Renal cortical epithelial cell (primary cell): ENCODE measurements at places on chromosomes 7 and 10. TPM values are rescaled to one million over a fixed set of nuclear protein-coding genes. Genes with fewer than 3 reads are reported as not detected.

GRCh38 chr7:118734541-118734940, 510.0 kb downstream of the ANKRD7 start:
- DNase-seq, result no peak

DNA sequence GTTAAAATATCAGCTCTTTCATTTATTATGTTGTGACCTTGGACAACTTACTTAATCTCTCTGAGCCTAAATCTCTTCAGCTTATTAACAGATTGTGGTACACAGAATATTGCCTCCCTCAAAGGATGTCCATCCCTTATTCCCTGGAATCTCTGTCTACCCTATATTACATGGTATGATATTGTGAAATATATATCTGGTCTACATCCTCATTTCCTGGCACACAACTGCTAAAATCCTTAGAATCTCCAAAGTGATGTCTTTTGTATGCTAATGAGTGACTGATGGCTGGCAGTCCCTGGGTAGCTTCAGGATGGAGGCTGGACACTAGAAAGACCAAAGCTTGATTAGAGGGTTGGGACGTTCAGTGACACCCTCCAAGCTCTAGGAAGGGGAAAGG, 25.8 kb downstream of the ZNF438 start:
- DNase-seq, result no peak

DNA sequence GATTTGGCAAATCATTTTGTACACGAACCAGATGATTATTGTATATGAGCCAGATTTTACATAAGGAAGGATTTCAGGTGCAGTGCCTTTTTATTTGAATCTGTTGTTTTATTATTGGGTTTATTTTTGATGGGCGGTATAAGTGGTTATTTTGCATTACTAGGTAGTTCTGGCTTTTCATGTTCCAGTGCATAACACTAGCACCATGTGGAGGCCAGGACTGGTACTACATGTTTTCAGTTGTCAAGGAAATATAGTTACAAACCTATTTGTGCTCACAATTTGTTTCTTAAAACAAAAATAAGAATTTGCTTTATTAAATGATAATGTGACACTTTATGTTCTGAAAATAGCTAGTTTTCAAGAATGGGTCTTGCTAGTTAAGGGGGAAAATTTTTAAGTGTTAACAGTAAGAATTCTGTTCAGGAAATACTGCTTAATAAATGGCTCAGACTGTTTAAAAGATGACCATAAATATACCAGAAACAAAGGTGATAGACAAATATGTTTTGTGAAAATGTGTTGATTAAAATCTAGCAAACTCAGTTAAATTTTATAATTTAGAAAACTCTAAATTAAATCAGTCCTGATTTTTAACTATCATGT, 7.1 kb upstream of the SEMA3E start:
- peak; percentile 63 for DNase-seq

GRCh38 chr7:924541-925231, 29.8 kb downstream of the ADAP1 start:
- DNase-seq, result no peak

DNA sequence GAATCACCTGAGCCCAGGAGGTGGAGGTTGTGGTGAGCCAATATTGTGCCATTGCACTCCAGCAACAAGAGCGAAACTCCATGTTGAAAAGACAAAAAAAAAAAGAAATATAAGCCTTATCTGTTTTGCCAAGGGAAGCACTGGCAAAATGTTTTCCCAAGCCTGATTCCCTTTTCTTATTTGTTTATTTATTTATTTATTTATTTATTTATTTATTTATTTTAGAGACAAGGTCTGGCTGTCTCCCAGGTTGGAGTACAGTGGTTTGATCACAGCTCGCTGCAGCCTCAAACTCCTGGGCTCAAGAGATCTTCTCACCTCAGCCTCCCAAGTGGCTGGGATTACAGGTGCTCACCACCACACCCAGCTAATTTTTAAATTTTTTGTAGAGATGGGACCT, 44.2 kb downstream of the SVOPL start:
- no peak for DNase-seq

DNA sequence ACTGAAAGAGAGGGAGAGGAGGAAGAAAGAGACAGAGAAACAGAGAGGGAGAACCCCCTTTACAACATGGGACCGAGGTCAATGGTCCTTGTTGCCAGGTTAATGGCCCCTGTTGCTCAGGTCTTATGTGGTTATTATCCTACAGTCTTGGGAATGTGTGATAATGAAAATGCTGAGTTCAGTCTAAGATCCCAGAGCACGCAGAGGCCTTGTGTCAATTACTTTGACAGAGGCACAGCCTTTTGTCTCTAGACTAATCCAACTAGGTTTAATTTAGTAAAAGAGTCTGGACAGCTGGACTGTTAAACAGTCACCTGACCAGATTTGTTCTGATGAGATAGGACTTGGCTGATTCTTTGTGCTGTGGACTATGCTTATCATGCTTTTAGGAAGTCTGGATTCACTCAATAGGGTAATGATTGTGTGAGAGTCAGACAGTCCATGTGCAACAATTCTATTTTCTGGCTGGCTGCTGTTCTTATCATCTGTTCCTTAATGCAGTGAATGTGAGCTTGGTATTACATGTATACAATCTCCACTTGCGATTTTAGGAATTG, 157.4 kb upstream of the MAGI2 start:
- DNase-seq, result no peak

GRCh38 chr10:70435241-70436085, 6.0 kb downstream of the NODAL start:
- DNase-seq, result no peak

DNA sequence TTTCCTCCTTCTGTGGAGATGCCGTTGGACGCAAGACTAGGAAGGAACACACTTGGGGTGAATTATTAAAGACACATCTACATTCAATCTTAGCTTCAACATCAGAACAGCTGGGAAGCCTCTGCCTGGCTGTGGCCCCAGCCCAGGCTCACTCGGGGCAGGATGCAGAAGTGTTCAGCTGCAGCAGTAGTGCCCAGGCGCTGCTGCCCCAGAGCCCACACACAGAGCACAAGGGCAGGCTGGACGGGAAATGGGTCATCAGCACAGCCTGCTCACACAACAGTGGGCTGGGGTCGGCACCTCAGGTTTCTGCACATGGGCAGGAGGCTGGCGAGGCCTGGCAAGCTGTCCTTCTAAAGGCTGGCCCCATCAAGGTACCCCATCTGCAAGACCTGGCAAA, 42.5 kb downstream of the NOD1 start:
- DNase-seq, result no peak

- no peak for DNase-seq
These were observed 557.2 kb downstream of the INHBA start for GRCh38 chr7:41145656-41146055.

- DNase-seq, result peak; percentile 84
These were observed 45.3 kb upstream of the BAMBI start for GRCh38 chr10:28631896-28632583.

DNA sequence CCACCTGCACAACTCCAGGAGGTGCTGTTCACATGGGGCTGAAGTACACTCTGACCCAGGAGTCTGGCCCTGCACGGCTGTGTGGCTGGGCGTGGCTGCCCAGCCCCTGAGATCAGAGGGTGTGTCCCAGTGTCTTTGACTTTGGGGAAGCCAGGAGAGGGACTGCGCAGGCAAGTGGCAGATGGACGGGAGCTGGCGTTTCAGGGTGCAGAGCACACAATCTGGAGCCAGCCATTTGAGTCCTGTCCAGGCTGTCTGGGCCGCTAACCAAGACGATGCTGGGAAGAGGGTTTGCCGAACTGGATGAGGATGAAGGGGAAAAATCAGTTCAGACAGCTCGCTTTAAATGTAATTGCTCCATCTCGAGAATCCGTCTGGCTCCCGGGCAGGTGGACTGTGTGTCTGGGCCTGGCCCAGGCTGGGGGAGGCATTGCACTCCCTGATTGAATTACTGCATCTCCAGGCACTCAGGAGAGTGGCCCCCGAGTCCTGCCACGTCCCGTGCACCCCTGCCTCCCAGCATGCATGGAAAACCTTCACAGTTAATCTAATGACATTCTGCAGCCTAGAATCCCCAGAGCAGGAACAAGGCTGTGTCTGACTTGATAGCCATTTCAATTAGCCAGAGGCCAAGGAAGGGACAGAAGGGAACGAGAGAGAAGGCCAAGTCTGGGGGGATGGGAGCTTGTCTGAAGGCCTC, 120.8 kb upstream of the NANOS1 start:
- no peak for DNase-seq

DNA sequence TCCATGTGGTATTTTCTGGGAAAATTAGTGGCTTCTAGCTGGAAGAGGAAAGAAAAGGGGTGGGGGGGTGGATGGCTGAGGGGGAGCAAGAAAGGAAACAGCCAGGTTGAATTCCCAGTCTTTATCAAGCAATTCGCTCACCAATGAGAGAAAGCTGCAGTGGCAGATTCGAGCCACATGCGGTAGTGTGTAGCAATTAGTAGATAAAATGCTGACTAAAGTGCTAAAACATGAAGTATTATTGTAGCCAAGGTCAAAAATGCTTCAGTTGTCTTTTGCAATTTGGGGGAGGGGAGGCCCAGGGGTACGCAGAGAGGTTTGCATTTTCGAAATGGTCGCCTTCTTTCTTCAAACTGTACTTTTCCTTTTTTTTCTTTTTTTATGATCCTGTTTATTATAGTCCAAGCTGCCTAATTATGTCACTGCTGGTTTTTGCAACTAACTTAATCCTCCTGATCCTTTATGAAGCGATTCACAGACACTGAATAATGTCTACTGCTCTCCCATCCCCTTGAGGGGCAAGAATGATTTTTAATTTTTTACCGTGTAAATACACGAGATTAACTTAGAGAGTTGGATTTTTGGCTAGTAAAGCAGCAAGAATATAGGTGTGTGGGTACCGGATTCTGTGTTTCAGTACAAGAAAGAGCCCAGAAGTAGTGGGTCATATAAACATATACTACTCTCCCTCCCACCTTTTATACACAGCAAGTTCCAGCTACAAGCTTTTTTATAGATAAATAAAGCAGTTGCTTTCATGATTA, 3.6 kb upstream of the ARID5B start:
- peak; percentile 51 for DNase-seq

DNA sequence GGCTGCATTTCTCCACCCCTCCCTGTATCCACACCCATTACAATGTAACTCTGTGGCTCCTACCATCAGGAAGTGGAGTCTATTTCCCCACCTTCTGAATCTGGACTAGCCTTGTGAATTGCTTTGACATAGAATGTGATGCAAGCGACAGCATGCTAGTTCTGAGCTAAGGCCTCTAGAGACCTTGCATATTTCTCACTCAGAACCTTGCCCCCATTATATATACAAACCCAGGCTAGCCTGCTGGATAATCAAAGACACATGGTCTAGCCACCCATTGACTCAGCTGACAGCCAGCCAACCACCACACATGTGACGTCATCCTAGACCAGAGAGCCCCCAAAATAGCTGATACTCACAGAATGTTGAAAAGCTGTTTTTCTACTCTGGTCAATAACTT, 77.9 kb downstream of the CCDC71L start:
- no peak for DNase-seq

The PPP1R17 gene
- not detected in 2 replicates for total RNA-seq

The RAPGEF5 gene
- total RNA-seq, result 2.3 and 4.0 TPM in 2 replicates

The TIMM23B gene
- 14.0 and 18.1 TPM in 2 replicates for total RNA-seq

The ING3 gene
- 18.6 and 20.4 TPM in 2 replicates for total RNA-seq

The PON1 gene
- not detected in 2 replicates for total RNA-seq

The CHAT gene
- not detected in 2 replicates for total RNA-seq

The FANK1 gene
- 14.9 and 26.4 TPM in 2 replicates for total RNA-seq

The TRIM73 gene
- total RNA-seq, result 0.35 and 1.2 TPM in 2 replicates

The SLC39A12 gene
- not detected in 2 replicates for total RNA-seq

The FAM13C gene
- total RNA-seq, result 0.20 TPM in 1 of 2 replicates, not detected in the other

The PTF1A gene
- total RNA-seq, result not detected in 2 replicates
